NCI-H187 treated with DMSO at 0.1 percent for 48 hours (cell line): ENCODE measurements at places on chromosomes 3 and 15.

- no peak for DNase-seq
These were observed 405.0 kb downstream of the RAP2B start for GRCh38 chr3:153567011-153567410.

- DNase-seq, result no peak
These were observed 39.2 kb downstream of the TMEM158 start for GRCh38 chr3:45186871-45187270.

GRCh38 chr3:46626039-46626438 lies 13.7 kb downstream of the FAM240A start:
- DNase-seq, result no peak

GRCh38 chr15:68730976-68731897 lies 89.5 kb downstream of the ANP32A start:
- no peak for DNase-seq

- no peak for DNase-seq
These were observed 30.1 kb downstream of the ZDHHC19 start for GRCh38 chr3:196181127-196181546.

DNA sequence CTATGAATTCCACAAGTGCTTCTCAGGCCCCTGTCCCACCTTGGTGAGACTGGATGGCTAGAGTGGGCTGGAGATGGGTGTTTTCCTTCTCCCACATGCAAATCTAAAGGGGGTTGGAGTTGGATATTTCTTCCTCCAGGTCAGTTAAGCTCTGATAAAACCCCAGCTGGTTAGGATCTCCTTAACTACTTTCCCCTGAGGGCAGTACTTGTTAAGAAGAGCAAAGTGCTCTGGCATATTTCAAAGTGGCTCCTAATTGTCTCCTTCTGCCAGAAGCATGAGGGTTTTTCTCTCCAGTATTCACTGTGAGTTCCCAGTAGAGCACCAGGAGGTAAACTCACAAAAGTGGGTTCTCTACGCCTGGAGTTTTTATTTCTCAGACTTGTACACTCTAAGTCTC lies 31.4 kb downstream of the COL6A6 start:
- no peak for DNase-seq

GRCh38 chr3:61685755-61686154 lies 124.4 kb downstream of the PTPRG start:
- DNase-seq, result no peak

DNA sequence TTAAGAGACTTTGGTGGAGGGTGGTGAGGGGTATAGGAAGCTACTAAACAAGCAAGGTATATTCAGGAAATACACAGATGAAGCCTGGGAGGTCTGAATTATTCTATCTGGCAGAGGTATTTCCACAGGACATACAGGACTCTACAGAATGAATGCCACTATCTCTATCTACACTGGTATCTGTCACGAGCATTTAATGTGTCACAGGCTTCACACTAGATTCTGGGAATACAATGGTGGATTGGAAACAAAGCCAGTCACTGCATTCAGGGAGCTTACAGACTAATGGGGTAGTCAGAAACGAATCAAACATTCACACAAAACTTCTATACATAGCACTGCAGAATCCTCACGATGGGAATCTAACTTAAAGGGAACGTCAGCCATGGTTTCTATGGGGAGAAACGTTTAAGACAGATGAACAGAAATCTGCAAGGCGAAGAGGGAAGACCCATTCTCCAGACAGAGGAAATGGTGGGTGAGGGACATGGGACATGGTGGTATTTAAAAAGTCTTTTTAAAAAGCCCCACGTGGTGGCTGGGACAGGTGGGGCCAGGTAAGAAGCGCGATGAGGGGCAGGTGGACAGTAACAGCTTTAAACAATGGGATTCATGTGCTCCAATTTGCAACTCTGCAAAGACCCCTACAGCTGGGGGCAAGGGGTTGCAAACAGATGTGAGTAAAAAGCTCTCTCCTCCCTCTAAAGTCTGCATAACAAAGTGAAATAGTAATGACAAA lies 16.5 kb downstream of the LRIG1 start:
- no peak for DNase-seq

- DNase-seq, result no peak
These were observed 136.5 kb upstream of the MLF1 start for GRCh38 chr3:158434412-158435038.

DNA sequence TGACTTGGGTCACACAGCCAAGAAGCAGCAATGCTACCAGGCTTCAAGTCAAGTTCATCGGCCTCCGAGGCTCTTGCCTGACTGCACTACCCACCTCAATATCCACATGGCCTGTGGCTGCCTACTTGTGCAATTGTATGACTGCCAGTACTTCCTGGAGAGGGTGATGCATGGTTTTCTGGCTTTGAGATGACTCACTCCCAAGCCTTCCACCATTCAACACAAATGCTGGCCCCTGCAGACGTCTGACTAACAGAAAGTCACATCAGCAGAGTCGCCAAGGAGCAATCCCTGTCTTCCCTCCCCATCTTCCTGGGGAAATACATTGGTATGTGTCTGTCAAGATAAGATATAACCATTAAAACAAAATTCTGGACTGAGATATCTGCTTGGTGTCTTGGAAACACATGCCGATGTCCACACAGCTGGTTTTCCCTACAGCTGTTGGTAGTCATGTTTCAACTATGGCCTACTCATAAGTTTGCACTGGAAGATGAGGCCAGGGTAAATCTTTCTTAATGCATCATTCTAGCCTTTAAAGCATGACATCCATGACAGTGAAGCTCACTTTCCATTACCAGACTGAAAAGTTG lies 79.6 kb upstream of the SPATA12 start:
- DNase-seq, result no peak
